ENCODE measurements at places on chromosomes 16 and 17. TPM values are rescaled to one million over a fixed set of nuclear protein-coding genes. Genes with fewer than 3 reads are reported as not detected.

GRCh38 chr16:17668386-17668785 lies 197.6 kb upstream of the XYLT1 start:
- peaks cover 30% of the 10 kb centered on the region for H3K4me1 ChIP-seq
- DNase-seq: peak; percentile 24
- no peak overlapping the region for H3K4me3 ChIP-seq
- no peaks in the 10 kb centered on the region for H3K27me3 ChIP-seq

GRCh38 chr17:50359998-50360461 lies 13.0 kb downstream of the MRPL27 start:
- H3K36me3 ChIP-seq: no peaks in the 10 kb centered on the region
- H3K27ac ChIP-seq: no peak overlapping the region
- H3K4me1 ChIP-seq: peaks cover 14% of the 10 kb centered on the region
- DNase-seq: no peak
- H3K27me3 ChIP-seq: no peaks in the 10 kb centered on the region

GRCh38 chr17:33725675-33726271 lies 432.7 kb upstream of the ASIC2 start:
- no peak overlapping the region for H3K4me3 ChIP-seq
- no peak overlapping the region for H3K27ac ChIP-seq
- H3K36me3 ChIP-seq: no peaks in the 10 kb centered on the region

GRCh38 chr17:55265311-55266021 lies 706 bp downstream of the HLF start:
- DNase-seq: peak; percentile 41
- peaks cover 26% of the 10 kb centered on the region for H3K4me1 ChIP-seq
- H3K27me3 ChIP-seq: peaks cover 94% of the 10 kb centered on the region
- peak overlapping the region; percentile 53 for H3K4me3 ChIP-seq
- no peak overlapping the region for H3K27ac ChIP-seq

DNA sequence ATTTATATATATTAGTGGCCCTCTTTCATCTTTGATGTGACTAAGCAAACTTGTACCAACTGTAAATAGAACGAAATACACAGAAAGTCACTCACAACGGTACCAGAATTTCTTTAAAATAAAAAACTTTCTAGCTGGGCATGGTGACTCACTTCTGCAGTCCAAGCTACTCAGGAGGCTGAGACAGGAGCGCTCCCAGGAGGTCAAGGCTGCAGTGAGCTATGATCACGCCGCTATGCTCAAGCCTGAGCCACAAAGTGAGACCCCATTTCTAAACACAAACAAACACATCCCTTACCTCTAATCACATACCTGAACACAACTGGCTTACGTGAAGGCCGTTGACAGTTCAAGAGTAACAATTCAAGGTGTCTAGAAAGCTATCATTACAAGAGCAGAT lies 29.7 kb downstream of the STAT5B start:
- H3K27ac ChIP-seq: no peak overlapping the region
- H3K4me1 ChIP-seq: peaks cover 15% of the 10 kb centered on the region
- no peak for DNase-seq
- no peaks in the 10 kb centered on the region for H3K27me3 ChIP-seq

DNA sequence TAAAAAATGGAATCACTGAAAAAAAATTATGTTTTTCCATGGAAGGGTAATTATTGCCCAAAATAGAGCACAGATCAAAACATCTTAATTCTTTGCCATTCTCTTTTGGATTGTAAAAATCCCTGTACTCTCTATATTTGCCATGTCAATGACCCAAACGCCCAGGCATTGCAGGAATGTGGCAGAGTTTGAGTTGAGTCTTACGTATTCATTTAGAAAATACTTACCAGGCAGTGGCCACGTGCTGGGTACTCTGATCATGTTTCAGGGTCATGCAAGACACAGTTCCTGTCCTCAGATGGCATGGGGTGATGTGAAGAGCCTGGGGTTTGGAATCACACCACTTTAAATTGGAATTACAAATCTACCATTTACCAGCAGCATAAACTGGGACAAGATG lies 267.7 kb downstream of the ABCC12 start:
- peak; percentile 23 for DNase-seq
- H3K27ac ChIP-seq: no peak overlapping the region
- no peaks in the 10 kb centered on the region for H3K36me3 ChIP-seq
- H3K27me3 ChIP-seq: no peaks in the 10 kb centered on the region
- peaks cover 57% of the 10 kb centered on the region for H3K4me1 ChIP-seq
- H3K4me3 ChIP-seq: no peak overlapping the region

GRCh38 chr17:4980644-4981216 lies 6.7 kb downstream of the CAMTA2 start:
- peaks cover 34% of the 10 kb centered on the region for H3K27me3 ChIP-seq
- peaks cover 4% of the 10 kb centered on the region for H3K4me1 ChIP-seq
- H3K27ac ChIP-seq: no peak overlapping the region
- peak; percentile 85 for DNase-seq
- H3K36me3 ChIP-seq: no peaks in the 10 kb centered on the region

DNA sequence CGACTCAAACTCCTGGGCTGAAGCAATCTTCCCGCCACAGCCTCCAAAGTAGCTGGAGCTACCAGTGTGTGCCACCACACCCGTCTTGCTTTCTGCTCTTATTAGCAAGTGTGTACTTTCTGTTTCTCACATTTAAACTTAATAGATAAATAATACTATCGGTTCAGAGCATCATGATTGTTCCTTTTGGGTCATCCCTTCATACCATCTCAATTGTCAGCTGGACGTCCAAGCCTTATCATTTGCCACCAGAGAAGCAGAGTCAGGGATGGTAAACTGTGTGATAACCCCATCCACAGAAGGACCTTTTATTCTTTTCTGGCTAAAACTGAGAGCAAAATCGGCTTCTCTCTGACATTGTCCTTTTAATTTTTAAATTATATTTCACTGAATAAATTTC lies 279.8 kb upstream of the GOT2 start:
- H3K27me3 ChIP-seq: no peaks in the 10 kb centered on the region
- H3K36me3 ChIP-seq: no peaks in the 10 kb centered on the region
- H3K27ac ChIP-seq: no peak overlapping the region
- no peak overlapping the region for H3K4me3 ChIP-seq
- no peak for DNase-seq
- no peaks in the 10 kb centered on the region for H3K4me1 ChIP-seq

DNA sequence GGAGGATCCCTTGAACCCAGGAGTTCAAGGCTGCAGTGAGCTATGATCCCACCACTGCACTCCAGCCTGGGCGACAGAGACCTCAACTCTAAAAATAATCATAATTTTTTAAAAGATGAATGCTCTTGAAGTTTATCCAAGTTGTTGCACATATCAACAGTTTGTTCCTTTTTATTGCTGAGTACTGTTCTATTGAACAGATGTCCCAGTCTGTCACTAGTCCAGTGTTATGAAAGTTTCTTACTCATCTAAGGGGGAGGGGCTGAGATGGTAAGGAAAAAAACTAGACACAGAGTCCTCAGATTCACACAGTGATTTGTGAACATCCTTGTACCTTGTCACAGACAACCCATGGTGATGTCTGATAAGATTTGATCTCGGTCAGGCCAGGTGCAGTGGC lies 3.9 kb downstream of the ACAP1 start:
- DNase-seq: no peak
- no peaks in the 10 kb centered on the region for H3K27me3 ChIP-seq
- H3K4me3 ChIP-seq: no peak overlapping the region
- no peak overlapping the region for H3K27ac ChIP-seq
- peaks cover 7% of the 10 kb centered on the region for H3K4me1 ChIP-seq

DNA sequence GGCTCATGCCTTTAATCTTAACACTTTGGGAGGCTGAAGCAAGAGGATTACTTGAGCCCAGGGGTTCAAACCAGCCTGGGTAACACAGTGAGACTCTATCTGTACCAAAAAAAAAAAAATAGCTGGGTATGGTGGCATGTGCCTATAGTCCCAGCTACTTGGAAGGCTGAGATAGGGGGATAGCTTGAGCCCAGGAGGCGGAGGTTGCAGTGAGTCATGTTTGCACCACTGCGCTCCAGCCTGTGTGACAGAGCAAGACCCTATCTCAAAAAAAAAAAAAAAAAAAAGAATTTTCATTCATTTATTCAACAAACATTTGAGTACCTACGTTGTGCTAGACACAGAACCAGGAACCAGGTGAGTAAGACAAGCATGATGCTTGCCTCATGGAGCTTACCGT lies 73.6 kb upstream of the MRTFB start:
- no peak overlapping the region for H3K4me3 ChIP-seq
- H3K27ac ChIP-seq: no peak overlapping the region
- H3K36me3 ChIP-seq: no peaks in the 10 kb centered on the region
- H3K27me3 ChIP-seq: no peaks in the 10 kb centered on the region
- peaks cover 1% of the 10 kb centered on the region for H3K4me1 ChIP-seq

DNA sequence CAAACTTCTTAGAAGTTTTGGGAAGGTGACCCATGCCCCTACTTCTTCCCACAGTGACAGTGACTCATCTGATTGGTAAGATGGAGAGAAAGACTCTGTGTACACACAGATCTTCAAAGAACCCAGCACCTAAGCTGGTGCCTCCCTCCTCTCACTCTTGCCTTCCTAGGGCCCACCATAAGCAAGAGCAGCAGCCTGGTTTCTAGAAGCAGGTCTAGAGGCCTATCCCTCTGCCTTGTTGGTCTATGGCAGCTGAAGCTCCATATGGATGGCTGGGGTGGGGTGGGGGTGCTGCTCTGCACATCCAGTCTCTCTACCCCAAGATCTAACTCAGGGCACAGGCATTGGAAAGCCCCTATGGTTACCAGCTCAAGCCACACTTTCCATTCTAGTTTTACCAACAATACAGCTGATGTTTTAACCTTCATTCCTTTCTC lies 47.5 kb downstream of the STAT3 start:
- no peak overlapping the region for H3K27ac ChIP-seq
- no peak overlapping the region for H3K4me3 ChIP-seq
- no peaks in the 10 kb centered on the region for H3K27me3 ChIP-seq
- no peak for DNase-seq
- H3K36me3 ChIP-seq: no peaks in the 10 kb centered on the region

DNA sequence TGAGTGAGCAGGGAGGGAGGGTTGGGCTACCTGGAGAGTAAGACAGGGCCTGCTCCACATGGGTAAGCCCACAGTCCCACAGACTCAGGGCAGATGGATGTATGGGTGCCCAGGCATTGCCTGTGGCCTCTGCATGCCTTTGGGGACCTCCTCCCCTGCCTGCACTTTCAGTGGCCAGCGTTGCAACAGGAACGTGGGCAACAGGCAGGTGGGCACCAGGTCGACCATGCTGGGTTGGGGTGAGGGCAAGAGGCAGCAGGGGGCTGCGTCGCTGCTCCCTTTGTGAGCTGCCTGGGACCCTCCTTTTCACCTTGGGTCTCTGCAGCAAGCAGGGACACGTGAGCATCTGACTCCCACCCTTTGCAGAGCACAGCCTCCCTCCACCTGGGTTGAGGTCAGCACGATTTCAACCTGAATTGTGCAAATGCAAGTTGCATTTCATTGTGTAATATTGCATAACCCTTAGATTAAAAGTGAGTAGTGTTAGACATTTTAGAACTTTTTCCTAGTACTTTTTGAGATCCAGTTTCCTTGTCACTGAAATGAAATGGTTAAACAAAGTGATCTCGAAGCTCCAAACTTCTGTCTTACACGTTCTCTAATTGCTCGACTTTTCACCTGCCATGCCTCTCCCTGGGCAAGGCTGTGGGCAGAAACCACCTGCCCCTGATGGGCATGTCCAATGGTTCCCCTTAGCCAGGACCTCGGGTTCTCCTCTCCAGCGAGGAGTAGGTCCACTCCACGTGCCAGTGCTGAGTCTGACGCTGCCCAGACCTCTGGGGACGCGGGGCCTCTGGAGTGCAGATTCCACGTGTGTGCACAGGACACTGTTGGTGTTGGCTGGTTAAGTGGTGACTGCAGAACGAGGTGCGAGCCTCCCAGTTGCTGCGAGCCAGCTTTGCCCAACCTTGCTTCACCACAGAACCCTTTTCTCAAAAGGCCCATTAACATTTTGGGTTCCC lies 32.9 kb upstream of the IL17C start:
- DNase-seq: no peak
- no peak overlapping the region for H3K4me3 ChIP-seq
- H3K4me1 ChIP-seq: no peaks in the 10 kb centered on the region

GRCh38 chr16:24834459-24835335 lies 11.1 kb upstream of the SLC5A11 start:
- no peak overlapping the region for H3K27ac ChIP-seq
- H3K4me1 ChIP-seq: no peaks in the 10 kb centered on the region

DNA sequence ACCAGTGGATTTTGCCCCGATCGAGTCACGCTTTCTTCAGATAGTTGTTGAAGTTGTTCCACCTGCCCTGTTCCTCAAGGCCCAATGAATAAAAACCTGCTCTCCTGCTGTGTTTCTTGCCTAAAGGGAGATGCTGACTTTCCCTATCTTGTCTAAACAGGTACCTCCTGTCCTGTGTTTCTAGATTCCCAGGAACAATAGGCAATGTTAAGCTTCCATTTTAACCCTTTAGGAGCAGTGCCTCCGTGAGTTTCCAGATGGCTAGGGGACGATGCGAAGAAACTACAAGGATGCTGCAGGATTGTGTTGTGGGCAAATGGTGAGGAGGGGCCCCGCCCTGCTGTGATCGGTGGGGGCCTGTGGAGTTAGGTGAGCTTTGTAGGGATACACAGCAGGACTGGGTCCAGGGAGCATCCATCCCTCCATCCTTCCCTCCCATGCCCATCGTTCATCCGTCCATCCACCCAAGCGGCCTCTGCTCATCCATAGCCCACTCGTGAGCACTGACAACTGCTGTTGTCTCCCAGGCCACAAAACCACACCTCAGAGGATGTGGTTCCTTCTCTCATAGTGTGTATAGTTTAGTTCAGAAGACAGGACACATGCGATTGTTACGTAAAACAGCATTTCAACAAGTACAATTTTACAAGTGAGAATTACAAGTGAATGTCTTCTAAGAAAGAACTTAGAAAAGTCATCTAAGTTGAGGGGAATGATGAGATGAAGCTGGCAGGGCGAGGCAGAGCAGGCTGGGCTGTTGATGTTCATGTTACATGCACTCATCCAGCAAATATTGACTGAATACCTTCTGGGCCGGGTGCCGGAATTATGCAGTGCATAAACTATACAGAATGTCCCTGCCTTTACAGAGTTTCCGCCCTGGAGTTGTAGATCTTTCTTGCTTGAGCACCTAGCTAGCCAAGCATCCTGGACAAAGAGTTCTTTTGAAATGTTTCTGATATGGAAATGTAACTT lies 5.2 kb downstream of the ARSG start:
- no peak overlapping the region for H3K27ac ChIP-seq
- H3K4me1 ChIP-seq: peaks cover 40% of the 10 kb centered on the region
- no peak overlapping the region for H3K4me3 ChIP-seq
- no peak for DNase-seq
- peaks cover 21% of the 10 kb centered on the region for H3K27me3 ChIP-seq

GRCh38 chr16:88489163-88489741 lies 36.2 kb downstream of the ZFPM1 start:
- H3K4me3 ChIP-seq: no peak overlapping the region
- H3K4me1 ChIP-seq: no peaks in the 10 kb centered on the region
- H3K27me3 ChIP-seq: no peaks in the 10 kb centered on the region
- no peaks in the 10 kb centered on the region for H3K36me3 ChIP-seq

- H3K4me1 ChIP-seq: peaks cover 21% of the 10 kb centered on the region
- H3K27ac ChIP-seq: no peak overlapping the region
- H3K36me3 ChIP-seq: no peaks in the 10 kb centered on the region
- no peaks in the 10 kb centered on the region for H3K27me3 ChIP-seq
Measured at GRCh38 chr17:901964-902363, 77.6 kb downstream of the NXN start.

Gene NPIPB8
- total RNA-seq: not detected

Gene PRR29
- total RNA-seq: 1.5 TPM

Gene NEUROD2
- total RNA-seq: not detected

Gene NACA2
- total RNA-seq: not detected

Gene TMEM132E
- total RNA-seq: 0.21 TPM

Gene SLC6A4
- total RNA-seq: not detected

Gene HOXB6
- not detected for total RNA-seq

All from neural progenitor cell (in vitro differentiated cells).